ENCODE measurements at places on chromosomes 11 and 22. TPM values are rescaled to one million over a fixed set of nuclear protein-coding genes. Genes with fewer than 3 reads are reported as not detected.

Gene BDNF
- not detected for total RNA-seq

Gene OR6A2
- not detected for total RNA-seq

- DNase-seq = no peak
Observed at GRCh38 chr22:39972641-39973040, 12.4 kb downstream of the TMA7B start.

GRCh38 chr22:41568811-41569210, 8.0 kb downstream of the CSDC2 start:
- no peak for DNase-seq

- no peak for DNase-seq
Observed at GRCh38 chr11:121777056-121777455, 324.3 kb upstream of the SORL1-AS1 start.

Measured in activated naive CD4-positive, alpha-beta T cell treated with anti-CD3 and anti-CD28 coated beads for 36 hours (primary cell).